Activated naive CD8-positive, alpha-beta T cell treated with anti-CD3 and anti-CD28 coated beads, Interleukin-2, amount 10 ng/mL, durations not matched to agents 7 days and 5 days (primary cell): ENCODE measurements at places on chromosomes 2 and 18. TPM values are rescaled to one million over a fixed set of nuclear protein-coding genes. Genes with fewer than 3 reads are reported as not detected.

DNA sequence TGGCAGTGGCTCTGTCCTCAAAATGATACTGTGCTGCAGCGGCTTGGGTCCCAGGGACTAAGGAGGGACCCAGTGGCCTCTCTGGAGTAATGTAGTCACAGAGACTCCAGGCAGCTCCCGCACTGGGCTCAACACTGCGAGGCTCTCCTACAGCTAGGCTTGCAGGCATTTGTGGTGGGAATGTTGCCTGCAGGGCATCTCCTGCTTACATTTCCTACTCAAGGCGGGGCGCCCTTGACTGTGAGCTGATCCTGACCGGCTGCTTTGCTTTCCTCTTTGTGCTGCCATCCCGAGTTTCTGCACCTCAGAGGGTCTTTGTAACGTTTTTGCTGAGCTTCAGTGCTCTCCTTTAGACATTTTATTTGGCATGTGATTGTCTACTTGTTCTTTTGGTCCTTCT is 177.4 kb upstream of the FN1 start:
- DNase-seq, result no peak
- no peak overlapping the region for H3K27ac ChIP-seq
- H3K4me3 ChIP-seq, result no peak overlapping the region
- no peaks in the 10 kb centered on the region for H3K4me1 ChIP-seq
- H3K36me3 ChIP-seq, result no peaks in the 10 kb centered on the region

DNA sequence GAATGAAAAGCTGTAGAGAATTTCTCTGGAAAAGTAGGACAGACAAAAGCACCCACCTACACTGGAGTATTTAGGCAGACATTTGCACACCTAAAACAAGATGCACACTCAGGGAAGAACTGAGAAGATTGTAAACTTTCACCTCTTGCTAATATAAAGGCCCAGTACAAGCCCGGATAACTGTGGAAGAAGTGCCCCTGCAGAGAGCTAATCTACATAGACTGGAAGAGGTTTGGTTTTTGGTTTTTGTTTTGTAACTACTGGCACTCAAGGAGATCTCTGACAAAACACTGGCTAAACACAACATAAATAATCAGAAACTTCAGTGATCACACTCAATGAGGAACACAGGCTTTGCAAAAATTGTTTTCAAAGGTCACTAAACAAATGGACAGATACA is 782.2 kb upstream of the SLC8A1 start:
- no peak overlapping the region for H3K4me3 ChIP-seq
- H3K27ac ChIP-seq, result no peak overlapping the region
- DNase-seq, result no peak
- peaks cover 1% of the 10 kb centered on the region for H3K36me3 ChIP-seq

- H3K36me3 ChIP-seq, result no peaks in the 10 kb centered on the region
- H3K27me3 ChIP-seq, result no peaks in the 10 kb centered on the region
- H3K4me3 ChIP-seq, result no peak overlapping the region
- no peak overlapping the region for H3K27ac ChIP-seq
These were observed 494.1 kb downstream of the LRRTM4 start for GRCh38 chr2:77028032-77028600.

FAM237A gene
- not detected for total RNA-seq

NOTO gene
- not detected for total RNA-seq

GPR45 gene
- not detected for total RNA-seq

- no peaks in the 10 kb centered on the region for H3K27me3 ChIP-seq
- H3K4me1 ChIP-seq, result no peaks in the 10 kb centered on the region
- no peaks in the 10 kb centered on the region for H3K36me3 ChIP-seq
- no peak overlapping the region for H3K4me3 ChIP-seq
- DNase-seq, result no peak
- H3K27ac ChIP-seq, result no peak overlapping the region
These were observed 64.1 kb upstream of the MEIS1 start for GRCh38 chr2:66370824-66371223.

CACNB4 gene
- 0.36 TPM for total RNA-seq

DNA sequence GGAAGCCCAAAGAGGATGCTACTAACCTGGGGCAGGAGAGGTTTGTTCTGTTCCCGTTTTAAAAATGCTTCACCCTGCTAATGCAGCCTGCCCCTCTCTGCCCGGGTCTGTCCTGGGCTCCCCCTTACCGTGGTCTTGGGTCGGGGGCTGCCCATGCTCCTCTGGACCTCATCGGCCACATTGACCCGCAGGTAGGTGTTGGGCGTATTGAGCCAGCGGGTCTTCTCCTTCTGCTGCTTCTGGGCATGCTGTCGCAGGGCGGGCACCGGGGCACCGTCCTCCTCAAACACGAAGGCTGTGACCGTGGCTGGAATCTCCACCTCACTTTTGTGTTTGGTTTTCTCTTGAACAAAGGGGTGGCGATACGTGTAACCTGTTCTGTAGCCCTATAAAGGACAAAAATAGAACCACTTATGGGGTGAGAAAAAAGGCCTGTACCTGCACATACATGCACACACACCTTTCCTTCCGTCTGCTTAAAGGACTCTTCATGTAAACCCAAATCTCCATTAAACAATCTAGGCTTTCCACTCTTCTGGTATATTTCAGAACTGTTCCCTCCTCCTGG is 89.3 kb downstream of the ADD2 start:
- H3K27me3 ChIP-seq, result no peaks in the 10 kb centered on the region
- no peak for DNase-seq
- no peak overlapping the region for H3K27ac ChIP-seq
- H3K36me3 ChIP-seq, result no peaks in the 10 kb centered on the region
- H3K4me3 ChIP-seq, result no peak overlapping the region
